ENCODE measurements at places on chromosomes 12 and 14.
A peak's percentile ranks its signal among the peaks of the same experiment; 100 is the strongest.

DNA sequence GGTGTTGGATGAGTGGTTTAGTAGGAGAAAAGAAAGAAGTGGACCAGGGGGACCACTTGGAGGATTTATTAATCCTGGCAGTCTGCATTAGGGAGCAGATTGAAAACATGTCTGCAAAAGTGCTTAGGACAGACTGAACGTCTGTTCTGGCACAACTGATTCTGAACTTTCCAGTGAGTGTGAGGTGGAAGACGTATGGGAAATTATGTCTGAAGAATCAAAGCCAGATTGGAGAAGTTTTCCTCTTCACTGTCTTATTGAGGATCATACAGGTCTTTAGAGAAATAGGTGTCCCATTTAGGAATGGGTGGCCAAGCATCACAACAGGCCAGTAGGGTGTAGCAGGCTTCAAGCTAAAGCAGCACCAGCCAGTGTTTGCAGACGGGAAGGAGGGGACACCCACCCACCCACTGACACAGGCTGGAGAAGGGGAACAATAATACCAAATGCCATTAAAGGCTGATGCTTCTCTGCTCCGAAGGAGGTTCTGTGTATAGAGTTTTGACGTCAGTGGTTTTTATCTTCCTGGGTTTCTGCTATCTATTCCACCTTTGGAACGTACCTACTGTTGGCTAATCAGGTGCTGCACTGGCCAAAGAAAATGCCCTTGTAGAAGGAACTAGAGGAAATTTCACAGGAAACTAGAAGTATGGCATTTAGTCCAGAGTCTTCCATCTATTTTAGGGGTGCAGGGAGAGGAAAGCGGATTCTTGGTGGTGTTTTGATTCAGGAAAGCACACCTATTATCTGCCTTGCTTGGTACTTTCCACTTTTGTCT lies 1.8 kb downstream of the SRRM4 start:
- no peak for DNase-seq
- no peak overlapping the region for H3K27ac ChIP-seq
- no peaks in the 10 kb centered on the region for H3K4me1 ChIP-seq
- H3K36me3 ChIP-seq = no peaks in the 10 kb centered on the region
- no peak overlapping the region for H3K4me3 ChIP-seq

DNA sequence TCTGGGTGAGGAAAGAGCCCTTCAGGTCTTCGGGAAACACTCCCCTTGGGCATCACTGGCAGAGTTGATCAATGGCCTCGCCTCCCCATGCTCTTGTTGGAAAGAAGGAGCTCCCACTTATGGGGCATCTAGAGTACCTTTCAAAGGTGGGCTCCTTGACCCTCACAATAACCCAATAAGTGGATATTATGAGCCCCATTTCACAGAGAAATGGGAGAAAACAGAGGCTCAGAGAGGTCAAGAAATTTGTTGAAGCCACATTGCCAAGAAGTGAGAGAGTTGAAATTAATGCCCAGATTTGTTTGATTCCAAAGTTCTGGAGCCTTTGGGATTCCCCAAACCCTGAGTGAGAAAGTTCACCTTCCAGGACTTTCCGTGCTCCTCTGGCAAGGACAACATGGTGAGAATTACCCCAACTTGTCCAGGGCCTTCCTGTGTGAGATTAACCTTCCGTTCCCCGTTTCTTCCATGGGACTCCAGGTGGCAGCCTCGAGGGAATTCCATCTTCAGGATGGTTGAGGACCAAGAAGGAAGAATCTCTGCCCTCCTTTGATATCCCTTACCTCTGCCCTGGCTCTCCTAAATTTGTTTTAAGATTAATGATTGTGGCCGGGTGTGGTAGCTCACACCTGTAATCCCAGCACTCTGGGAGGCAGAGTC lies 7.5 kb upstream of the CHD4 start:
- H3K27me3 ChIP-seq = no peaks in the 10 kb centered on the region
- DNase-seq = no peak
- H3K27ac ChIP-seq = peak overlapping the region; percentile 91
- peak overlapping the region; percentile 46 for H3K4me3 ChIP-seq

DNA sequence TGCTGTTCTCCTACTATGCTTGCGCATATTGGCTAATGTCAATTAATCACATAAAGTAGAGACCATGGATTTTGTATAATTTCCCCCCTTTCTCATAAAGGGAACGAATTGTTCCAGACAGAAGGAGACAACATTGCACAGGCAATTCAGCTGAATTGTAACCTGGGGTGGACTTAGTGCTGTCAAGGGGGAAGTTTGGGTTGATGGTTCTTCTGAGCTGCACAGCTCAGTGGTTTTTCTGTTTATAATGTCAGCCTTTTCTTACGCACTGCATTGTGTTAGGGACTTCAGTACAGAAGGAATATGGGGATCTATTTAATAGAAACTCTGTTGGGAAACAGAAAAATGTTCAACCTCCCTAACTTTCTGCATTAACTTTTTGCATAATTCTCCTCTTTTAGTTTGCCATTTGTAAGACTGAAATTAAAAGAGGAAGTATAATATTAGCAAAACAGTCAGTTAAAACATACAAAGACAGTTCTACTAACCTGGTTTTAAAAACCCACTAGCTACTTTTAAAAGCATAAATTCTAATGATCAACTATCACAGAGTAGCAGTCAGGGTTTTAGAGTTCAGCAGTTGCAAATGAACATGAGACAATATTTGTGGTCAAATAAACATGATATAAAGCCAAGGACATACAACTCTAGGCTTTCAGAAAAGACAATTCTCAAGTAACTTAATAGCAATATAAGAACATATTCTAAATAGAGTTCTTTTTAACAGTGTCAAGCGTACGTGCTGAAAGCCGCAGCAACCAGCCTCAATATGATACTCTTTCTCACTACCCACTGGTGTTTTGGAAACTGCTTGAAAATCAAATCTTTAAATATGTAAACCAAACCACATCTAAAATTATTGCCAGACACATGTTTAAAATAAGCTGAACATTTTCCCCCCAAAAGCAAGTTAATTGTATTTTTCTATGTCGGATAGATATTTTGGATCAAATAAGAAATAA lies 393.0 kb downstream of the FSCB start:
- DNase-seq = no peak
- no peak overlapping the region for H3K27ac ChIP-seq
- H3K4me1 ChIP-seq = no peaks in the 10 kb centered on the region
- H3K36me3 ChIP-seq = no peaks in the 10 kb centered on the region
- no peaks in the 10 kb centered on the region for H3K27me3 ChIP-seq

DNA sequence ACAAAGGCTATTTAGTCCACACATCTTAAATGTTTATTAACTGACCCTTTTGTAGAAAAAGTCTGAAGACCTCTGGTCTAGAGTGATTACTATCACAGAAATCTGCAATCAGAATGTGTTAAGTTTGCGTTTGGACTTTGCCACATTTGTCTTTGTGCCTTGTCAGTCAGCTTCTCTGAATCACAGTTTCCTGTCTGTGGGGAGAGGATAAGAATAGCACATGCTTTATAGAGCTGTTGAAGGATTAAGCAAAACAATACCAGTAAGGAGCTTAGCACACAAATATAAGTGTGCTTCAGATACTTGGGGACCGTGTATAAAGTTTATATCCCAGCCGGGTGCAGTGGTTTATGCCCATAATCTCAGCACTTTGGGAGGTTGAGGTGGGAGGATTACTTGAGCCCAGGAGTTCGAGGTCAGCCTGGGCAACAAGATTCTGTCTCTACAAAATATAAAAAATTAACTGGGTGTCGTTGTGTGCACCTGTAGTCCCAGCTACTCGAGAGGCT lies 63.0 kb upstream of the BTG1 start:
- no peaks in the 10 kb centered on the region for H3K27me3 ChIP-seq
- peak overlapping the region; percentile 77 for H3K4me3 ChIP-seq
- peaks cover 20% of the 10 kb centered on the region for H3K4me1 ChIP-seq
- peak; percentile 17 for DNase-seq

DNA sequence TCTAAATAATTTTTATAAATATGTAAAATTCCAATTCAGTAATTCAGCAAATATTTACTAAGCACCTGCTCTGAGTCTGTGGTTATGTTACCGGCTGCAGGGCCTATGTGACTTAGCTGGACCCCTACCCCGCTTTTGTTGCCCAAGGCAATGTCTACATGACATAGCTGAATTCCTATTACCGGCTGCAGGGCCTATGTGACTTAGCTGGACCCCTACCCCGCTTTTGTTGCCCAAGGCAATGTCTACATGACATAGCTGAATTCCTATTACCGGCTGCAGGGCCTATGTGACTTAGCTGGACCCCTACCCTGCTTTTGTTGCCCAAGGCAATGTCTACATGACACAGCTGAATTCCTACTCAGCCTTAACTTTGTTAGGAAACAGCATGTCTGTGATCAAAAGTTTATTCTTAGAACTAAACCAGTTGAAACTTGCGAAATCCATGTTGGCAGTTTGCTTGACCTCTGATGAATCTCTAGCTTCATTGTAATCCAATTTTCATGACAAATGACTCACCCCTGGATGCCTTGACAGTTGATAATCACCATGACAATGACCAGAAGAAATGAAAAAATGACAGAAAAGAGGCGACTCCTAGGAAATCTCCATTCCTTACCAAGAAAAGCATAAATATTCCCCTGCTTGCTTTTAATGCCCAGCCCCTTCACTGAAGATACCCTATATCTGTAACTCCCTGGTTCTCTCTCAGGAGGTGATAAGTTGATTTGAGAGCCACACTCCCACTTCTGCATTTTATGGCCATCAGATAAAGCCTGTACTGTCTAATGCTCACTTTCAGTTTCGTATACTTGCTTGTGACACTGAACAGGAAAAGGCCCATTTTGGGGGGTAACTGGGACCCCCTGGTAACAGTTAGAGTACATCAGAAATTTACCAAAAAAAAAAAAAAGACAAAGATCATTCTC lies 148.4 kb upstream of the SYT10 start:
- H3K4me1 ChIP-seq = no peaks in the 10 kb centered on the region
- no peaks in the 10 kb centered on the region for H3K27me3 ChIP-seq
- H3K4me3 ChIP-seq = no peak overlapping the region
- no peak for DNase-seq

DNA sequence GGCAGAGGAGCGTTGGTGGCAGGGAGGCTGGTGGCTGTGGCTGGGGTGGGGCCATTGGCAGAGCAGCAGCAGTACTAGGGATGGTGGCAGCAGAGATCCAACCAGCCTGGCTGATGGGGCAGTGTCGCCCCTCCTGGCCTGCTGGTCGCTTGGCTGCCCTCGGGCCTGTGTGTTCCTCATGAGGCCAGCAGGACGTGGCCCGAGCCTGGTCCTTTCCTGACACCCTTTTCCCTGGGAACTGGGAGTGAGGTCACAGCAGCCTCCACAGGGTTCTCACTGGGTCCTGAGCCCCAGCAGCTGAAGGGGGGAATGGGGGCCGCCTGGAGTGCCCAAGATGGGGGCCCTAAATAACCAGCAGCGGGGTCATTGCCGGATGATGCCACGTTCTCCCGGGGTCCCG lies 46.1 kb downstream of the KIF26A start:
- no peaks in the 10 kb centered on the region for H3K36me3 ChIP-seq
- H3K27ac ChIP-seq = no peak overlapping the region
- H3K27me3 ChIP-seq = peaks cover 9% of the 10 kb centered on the region
- no peak overlapping the region for H3K4me3 ChIP-seq
- no peak for DNase-seq
- H3K4me1 ChIP-seq = no peaks in the 10 kb centered on the region

DNA sequence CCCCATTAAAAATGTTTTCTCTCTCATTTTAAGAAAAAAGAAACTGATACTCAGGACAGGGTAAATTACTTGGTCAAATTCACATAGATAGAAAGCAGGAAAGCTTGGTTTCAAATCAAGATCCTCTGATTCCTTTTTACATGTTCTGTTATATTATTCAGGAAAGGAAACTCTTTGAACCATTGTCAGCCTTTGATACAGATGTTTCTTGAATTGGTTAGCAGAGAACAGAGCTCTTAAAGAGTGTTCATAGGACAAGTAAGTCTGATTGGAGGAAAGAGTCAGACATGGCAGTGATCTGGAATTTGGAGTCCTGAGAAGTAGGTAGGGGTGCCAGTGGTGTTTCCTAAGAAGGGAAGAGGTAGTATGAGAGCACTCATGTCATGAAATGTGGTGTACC lies 165.2 kb upstream of the BCL2L14 start:
- peak overlapping the region; percentile 78 for H3K27ac ChIP-seq
- peaks cover 4% of the 10 kb centered on the region for H3K36me3 ChIP-seq
- no peak overlapping the region for H3K4me3 ChIP-seq
- no peaks in the 10 kb centered on the region for H3K27me3 ChIP-seq
- no peak for DNase-seq
- peaks cover 14% of the 10 kb centered on the region for H3K4me1 ChIP-seq

GRCh38 chr12:132399092-132400010 lies 70.0 kb upstream of the GALNT9 start:
- peaks cover 34% of the 10 kb centered on the region for H3K27me3 ChIP-seq
- H3K4me1 ChIP-seq = no peaks in the 10 kb centered on the region
- DNase-seq = no peak
- no peaks in the 10 kb centered on the region for H3K36me3 ChIP-seq

GRCh38 chr14:68892961-68893360 lies 86.1 kb downstream of the ACTN1 start:
- peaks cover 2% of the 10 kb centered on the region for H3K36me3 ChIP-seq
- no peak for DNase-seq
- no peak overlapping the region for H3K27ac ChIP-seq
- peaks cover 4% of the 10 kb centered on the region for H3K4me1 ChIP-seq
- no peak overlapping the region for H3K4me3 ChIP-seq

DNA sequence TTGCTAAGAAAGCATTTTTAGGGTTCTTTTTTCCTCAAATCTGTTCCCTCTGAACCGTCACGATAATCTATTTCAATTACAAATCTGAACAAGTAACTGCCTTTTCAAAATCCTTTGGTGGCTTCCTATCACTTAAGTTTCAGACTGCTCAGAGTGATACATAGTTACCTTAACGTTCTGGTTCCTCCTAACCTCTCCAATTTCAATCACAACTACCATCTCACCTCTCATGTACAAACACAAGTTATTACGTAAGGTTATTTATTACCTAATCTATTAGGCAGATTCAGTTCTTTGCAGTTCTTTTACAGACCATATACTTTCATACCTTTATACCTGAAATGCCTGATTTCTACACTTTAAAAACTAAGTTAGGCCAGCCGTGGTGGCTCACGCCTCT lies 12.1 kb downstream of the RNF212B start:
- H3K27me3 ChIP-seq = peaks cover 50% of the 10 kb centered on the region
- DNase-seq = no peak
- no peaks in the 10 kb centered on the region for H3K4me1 ChIP-seq
- H3K36me3 ChIP-seq = no peaks in the 10 kb centered on the region
- no peak overlapping the region for H3K27ac ChIP-seq

- H3K4me1 ChIP-seq = peaks cover 34% of the 10 kb centered on the region
- H3K36me3 ChIP-seq = no peaks in the 10 kb centered on the region
- no peak for DNase-seq
- H3K4me3 ChIP-seq = no peak overlapping the region
These were observed 247.1 kb downstream of the BCL11B start for GRCh38 chr14:99024926-99025325.

- DNase-seq = no peak
- H3K27me3 ChIP-seq = peaks cover 3% of the 10 kb centered on the region
- no peaks in the 10 kb centered on the region for H3K36me3 ChIP-seq
- no peak overlapping the region for H3K4me3 ChIP-seq
- H3K27ac ChIP-seq = no peak overlapping the region
- no peaks in the 10 kb centered on the region for H3K4me1 ChIP-seq
These were observed 8.1 kb downstream of the ISM2 start for GRCh38 chr14:77490347-77490986.

Measured in central memory CD8-positive, alpha-beta T cell (primary cell).